Kasumi-1 (cell line): ENCODE measurements at places on chromosomes 13 and 19.

GRCh38 chr19:57615346-57615745, 1.3 kb downstream of the ZNF134 start:
- no peak for DNase-seq

DNA sequence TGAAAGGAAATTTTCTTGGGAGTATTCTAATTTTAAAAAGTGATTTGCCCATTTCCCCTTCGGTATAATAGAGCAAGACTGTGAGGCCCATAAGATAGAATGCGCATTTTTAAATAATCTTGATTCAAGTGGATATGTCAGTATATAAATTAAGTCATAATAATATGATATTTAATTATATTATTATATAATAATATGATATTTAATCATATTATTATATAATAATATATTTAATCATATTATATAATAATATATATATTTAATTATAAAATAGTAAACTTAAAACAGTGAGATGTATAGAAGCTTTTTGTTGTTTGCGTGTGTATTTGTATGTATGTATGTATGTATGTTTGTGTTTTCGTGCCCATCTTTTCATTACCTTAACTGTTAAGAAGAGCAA, 682.5 kb downstream of the PCDH9 start:
- DNase-seq: no peak

DNA sequence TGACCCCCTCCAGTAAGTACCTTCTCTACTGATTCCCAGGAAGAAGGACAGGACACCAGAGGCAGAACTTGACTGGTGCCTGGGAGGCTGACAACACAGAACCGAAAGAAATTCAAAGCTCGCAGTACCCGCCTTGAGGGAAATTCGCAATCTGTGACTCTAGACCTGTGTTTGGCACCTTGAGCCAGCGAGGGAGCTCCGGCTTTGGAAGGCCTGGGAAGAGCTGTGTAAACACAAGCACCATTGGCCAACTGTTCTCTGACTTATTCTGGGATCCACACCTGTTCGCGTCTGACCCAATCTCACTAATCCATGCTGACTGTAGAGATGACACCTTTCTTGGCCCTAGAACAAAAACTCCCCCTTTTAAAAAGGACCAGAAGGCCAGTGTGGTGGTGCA, 50.7 kb downstream of the CEBPG start:
- DNase-seq: no peak

- DNase-seq: peak; percentile 87
Measured at GRCh38 chr19:49676136-49676783, 811 bp upstream of the PRMT1 start.

DNA sequence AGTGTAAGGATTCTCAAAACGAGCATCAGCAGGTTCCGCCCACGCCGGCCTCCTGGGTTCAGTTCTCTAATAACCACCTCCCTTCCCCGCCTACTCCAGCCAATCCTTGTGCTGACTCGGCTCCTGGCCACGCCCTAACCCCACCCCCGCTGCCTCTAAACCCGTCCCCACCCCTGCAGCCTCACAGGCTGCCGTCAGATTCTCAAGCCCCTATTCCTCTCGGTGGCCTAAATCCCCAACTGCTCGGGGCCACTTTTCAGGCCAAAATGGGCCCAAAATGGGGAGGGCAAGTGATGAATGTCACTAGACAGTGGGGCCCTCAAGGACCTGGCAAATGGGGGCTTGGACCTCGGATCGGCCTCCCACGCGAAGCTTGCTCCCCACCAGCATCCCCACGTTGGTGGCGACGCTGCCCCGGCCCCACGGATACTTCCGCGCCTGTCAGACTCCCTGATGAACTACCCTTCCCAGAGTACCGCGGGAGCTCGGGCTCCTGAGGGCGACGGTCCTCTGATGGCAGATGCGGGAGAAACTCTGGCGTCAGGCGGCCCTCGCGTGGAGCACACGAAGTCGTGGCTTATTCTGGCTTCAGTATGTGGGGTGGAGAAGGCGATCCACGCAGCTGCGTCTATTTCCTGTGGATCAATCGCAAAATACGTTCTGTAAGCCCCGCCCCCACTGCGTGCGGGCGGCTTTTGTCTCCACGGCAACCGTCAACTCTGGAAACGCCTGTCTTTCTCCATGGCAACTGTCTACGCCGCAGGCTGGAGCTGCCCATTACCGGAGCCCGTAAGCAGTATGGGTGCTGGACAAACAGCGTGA, 24.8 kb downstream of the ZNF473 start:
- DNase-seq: no peak
